ENCODE measurements at places on chromosomes 6 and 20.

GRCh38 chr20:58824843-58825242, 25.9 kb downstream of the GNAS-AS1 start:
- no peak for DNase-seq

- DNase-seq, result no peak
Measured at GRCh38 chr6:136609873-136610706, 59.9 kb upstream of the MAP7 start.

- no peak for DNase-seq
Measured at GRCh38 chr20:41342474-41343464, 2.1 kb downstream of the LPIN3 start.

- DNase-seq, result no peak
Measured at GRCh38 chr20:62487561-62488354, 12.0 kb upstream of the GATA5 start.

- DNase-seq, result no peak
Measured at GRCh38 chr6:38730140-38730862, 15.2 kb downstream of the DNAH8 start.

GRCh38 chr20:3318226-3318884, 79.4 kb upstream of the SLC4A11 start:
- DNase-seq, result no peak

- no peak for DNase-seq
Measured at GRCh38 chr20:32999603-33000250, 4.5 kb downstream of the SUN5 start.

- DNase-seq, result no peak
Measured at GRCh38 chr20:2946988-2947961, 74.0 kb downstream of the PTPRA start.

GRCh38 chr6:162726947-162727321, 632 bp downstream of the PRKN start:
- no peak for DNase-seq

DNA sequence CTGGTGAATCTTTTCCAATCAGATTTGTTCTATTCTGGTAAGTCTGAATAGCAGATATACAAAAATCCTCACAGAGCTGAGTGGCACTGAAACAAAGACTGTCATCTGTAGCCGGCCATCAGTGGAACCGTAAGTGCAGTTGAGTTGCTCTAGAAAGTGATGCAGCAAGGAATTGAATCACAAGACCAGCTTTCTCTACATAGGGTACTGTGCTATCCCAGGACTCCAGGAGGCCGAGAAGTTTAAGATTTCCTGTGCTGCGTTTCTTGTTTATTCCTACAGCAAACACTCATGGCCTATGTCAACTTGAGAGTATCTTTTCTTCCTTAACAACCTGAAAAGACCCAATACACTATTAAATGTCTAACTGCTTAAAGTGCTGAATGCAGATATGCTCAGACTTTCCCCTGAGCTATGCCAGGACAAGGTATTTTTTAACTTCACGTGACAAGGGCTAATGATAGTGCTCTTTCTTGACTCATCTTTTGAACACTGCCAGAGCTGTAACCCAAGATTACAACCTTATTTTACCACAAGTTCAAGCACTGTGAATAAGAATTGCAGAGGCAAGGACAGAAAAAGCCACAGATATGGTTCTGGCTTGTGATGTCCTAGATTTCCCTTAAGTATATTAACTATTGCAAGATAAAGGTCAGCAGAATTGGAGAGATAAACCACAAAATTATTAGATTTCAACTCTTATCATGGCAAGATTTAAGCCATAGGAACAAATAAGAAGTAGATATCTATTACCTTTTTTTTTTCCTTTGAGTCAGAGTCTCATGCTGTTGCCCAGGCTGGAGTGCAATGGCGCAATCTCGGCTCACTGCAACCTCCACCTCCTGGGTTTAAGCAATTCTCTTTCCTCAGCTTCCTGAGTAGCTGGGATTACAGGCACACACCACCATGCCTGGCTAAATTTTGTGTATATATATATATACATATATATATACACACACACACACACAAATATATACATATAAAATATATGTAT, 71.6 kb downstream of the GJA1 start:
- no peak for DNase-seq

DNA sequence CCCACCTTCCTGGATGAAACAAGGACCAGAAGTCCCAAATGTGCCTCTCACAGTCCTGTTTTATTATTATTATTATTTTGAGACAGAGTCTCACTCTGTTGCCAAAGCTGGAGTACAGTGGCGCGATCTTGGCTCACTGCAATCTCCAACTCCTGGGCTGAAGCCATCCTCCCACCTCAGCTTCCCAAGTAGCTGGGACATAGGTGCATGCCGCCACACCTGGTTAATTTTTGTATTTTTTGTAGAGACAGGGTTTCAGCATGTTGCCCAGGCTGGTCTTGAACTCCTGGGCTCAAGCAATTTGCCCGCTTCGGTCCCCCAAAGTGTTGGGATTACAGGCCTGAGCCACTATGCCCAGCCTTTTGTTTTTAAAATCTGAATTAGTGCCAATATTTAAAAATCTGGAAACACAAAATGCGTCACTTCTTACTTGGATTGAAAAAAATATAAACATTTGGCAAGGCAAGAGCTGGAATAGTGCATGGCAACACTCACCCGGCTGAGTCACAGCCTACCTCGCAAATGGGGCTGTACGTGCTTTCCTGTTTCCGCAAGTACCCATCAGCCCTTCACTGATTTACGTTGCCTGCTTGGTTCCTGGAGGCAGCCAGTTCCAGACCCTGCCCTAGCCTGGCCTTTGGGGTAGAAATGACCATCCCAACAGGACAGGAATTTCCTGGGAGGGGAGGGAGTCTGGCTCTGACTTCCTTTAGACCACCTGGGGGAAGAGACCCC, 6.3 kb downstream of the SDCBP2 start:
- no peak for DNase-seq

GRCh38 chr6:17107863-17108262, 6.0 kb downstream of the STMND1 start:
- no peak for DNase-seq

DNA sequence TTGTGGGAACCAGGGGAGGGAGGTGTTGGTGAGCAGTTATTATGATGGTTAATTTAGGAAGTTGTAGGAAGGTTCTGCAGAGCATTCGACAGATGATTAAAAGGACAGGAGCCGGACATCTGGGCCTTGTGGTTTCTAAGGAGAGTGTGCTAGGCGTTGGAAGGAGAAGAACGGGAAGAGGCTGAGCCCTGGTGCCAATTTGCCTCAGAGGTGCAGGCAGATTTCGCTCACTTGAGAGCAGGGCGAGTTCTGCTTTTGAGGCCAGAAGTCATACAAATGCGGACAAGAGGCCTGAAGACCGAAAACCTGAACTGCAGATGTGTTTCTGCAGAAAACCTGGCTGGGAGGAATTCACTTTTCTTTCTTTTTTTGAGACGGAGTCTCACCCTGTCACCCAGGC, 30.5 kb upstream of the RPS6KA2 start:
- no peak for DNase-seq

- no peak for DNase-seq
Measured at GRCh38 chr6:157681041-157681650, 141.9 kb upstream of the SNX9 start.

DNA sequence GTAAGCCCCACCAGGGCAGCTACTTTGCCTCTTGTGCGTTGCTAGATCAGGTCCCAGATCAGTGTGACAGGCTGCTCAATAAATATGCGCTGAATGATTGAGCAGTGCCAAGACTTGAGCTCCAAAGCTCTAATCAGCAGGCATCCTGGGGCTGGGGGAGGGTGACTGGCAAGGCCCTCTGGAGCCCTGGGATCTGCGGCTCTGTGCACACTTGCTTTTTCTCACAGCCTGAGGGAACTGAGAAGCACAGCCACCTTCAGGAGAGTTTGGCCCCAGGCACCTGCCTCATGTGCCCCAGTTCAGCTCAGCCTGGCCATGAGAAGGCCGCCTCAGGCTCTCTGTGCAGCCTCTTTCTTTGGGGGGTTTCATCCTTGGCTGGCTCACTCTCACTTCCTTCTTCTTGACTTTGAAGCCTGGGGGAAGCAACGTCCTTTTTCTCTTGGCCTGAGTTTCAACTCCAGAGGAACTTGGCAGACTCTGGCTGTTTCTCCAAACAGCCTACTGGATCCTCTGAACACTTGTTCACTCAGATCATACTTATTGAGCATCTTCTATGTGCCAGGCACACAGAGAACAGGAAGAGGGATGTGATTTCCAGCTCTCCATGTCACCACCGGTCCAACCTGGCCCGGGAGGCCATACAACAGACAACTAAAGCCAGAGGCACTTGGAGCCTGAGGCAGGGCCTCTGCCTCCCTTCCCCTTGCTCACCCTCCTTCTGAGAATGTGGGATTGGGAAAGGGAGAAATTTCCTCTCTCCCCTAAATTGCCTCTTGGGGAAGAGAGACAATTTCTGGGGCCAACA, 114.0 kb downstream of the VEGFA start:
- DNase-seq, result no peak

- DNase-seq, result no peak
Measured at GRCh38 chr6:14472255-14472985, 354.8 kb downstream of the CD83 start.

DNA sequence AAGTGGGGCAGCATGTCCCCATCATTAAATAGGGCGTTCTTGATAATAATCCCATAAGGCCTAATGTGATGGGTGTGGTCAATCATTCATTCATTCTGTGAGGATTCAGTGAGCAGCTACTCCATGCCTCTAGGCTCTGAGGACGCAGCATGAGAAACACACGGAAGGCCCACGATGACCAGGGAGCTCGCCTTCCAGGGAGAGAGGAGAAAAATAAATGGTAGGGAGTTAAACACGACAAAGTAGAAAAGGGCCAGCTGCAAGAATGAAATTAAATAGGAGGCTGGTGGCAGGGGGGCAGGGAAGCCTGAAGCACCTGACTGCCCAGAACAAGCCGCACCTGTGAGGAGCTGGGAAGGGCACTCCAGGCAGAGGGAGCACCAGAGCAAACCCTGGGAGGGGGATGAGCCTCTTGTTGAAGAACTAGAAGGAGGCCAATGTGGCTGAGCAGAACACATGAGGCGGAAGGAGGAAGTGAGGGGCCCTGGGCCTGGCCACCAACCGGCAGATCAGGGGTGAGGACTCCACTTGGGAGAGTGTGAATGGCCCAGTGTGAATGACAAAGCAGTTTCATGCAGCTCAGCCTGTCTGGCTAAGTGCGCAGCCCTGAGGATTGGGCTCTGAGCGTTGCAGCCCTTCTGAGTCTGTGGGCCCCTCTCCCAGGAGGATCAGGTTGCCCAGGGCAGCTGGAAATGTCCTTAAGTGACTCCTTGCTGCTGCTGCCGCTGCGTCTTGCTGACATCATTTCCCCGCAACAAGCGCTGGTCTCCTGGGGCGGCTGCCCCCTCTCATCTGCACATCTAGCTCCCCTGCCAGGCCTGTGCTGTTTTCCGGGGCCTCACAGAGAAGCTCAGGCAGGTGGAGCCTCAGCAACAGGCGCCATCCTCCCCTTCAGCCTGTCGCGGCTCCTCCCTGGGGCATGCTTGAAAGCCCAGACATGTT, 99.9 kb downstream of the CDH26 start:
- DNase-seq, result no peak

DNA sequence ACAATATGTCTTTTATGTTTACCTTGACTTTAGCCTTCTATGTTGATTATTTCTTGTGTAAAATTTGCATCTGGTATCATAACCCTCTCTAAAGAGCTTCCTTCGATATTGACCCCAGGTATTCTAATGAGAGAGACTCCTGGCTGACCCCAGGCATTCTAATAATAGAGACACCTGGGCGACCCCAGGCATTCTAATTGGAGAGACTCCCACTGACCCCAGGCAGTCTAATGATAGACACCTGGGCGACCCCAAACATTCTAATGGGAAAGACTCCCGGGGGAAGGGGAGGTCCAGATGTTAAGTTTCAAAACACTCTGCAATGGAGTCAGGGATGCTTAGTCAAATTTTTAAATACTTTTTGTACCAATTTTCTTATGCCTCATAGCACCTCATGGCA, 726.4 kb downstream of the COL12A1 start:
- no peak for DNase-seq

DNA sequence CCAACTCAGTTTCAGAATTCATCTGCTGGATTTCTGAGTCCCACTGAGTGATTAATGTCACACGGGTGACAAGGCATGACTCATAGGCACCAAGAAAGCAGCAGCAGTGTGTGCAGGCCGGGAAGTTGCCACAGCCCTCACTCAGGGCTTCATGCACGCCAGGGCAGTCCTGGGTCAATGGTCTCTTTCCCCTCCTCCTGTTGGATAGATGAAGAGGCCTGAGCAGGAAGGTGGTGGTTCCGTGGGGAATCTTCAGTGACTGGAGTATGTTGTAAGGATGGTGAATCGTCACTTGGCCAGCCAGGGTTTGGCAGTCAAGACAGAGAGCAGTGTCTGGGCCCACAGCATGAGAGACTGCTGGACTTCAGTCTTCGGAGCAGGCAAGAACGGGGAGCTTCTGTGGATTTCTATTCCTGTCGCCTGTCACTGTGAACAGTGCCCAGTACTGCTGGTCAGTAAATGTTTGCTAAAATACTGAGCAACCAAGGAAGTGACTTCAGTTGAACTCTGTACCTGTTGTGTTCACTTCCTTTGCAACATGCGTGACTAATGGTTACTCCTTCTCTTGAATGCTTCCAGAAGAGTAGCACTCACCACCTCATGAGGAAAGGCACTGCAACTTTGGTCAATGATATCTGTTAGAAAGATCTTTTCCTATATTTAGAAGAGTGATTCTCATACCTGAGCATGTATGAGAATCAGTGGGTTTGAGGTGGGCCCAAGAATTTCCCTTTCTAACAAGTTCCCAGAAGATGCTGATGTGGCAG, 62.0 kb upstream of the CD93 start:
- no peak for DNase-seq

GRCh38 chr6:203661-204060, 88.6 kb upstream of the DUSP22 start:
- DNase-seq, result no peak

DNA sequence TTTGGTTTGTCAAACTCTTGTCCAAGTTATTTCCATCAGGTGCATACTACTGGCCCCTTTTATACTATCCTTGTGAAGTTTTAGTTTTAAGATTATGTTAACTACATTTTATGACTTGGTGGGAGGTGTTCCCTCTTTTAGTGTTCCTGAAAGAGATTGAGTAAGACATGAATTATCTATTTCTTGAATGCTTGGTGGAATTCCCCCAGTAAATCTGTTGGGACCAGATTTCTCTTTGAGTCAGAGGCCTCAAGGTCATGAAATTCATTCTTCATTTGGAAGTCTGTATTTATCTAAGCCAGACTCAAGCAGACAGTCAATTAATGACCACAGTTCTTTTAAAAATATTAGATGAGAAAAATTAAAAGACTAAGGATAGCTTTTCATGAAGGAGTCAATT, 81.3 kb downstream of the MOXD1 start:
- DNase-seq, result no peak

GRCh38 chr6:69861986-69862385, 4.4 kb upstream of the COL19A1 start:
- DNase-seq, result no peak

- no peak for DNase-seq
Measured at GRCh38 chr6:149267072-149267471, 50.4 kb upstream of the TAB2 start.
